PC-3 (cell line): ENCODE measurements at places on chromosomes 12 and 14. TPM values are rescaled to one million over a fixed set of nuclear protein-coding genes. Genes with fewer than 3 reads are reported as not detected.
A peak's percentile ranks its signal among the peaks of the same experiment; 100 is the strongest.

Gene TPH2
- not detected in 2 replicates for total RNA-seq

Gene TSHR
- not detected in 2 replicates for total RNA-seq

Gene MGP
- 0.22 and 2.1 TPM in 2 replicates for total RNA-seq

Gene PRH1
- total RNA-seq: 5.7 and 9.5 TPM in 2 replicates

Gene STYK1
- total RNA-seq: 4.3 and 8.6 TPM in 2 replicates

Gene EID3
- total RNA-seq: 9.8 and 12.0 TPM in 2 replicates

Gene CACNA1C
- not detected in 2 replicates for total RNA-seq

Gene ACVRL1
- 0.40 TPM in 1 of 2 replicates, not detected in the other for total RNA-seq

Gene LBHD2
- total RNA-seq: not detected in 2 replicates

Gene CDCA3
- total RNA-seq: 52.1 and 92.0 TPM in 2 replicates

Gene SCFD1
- total RNA-seq: 53.0 and 72.3 TPM in 2 replicates

Gene TAS2R19
- total RNA-seq: not detected in 2 replicates

Gene HRK
- 0.33 and 0.58 TPM in 2 replicates for total RNA-seq

Gene ACSM4
- total RNA-seq: not detected in 2 replicates

Gene DDIT3
- 27.4 and 33.1 TPM in 2 replicates for total RNA-seq

DNA sequence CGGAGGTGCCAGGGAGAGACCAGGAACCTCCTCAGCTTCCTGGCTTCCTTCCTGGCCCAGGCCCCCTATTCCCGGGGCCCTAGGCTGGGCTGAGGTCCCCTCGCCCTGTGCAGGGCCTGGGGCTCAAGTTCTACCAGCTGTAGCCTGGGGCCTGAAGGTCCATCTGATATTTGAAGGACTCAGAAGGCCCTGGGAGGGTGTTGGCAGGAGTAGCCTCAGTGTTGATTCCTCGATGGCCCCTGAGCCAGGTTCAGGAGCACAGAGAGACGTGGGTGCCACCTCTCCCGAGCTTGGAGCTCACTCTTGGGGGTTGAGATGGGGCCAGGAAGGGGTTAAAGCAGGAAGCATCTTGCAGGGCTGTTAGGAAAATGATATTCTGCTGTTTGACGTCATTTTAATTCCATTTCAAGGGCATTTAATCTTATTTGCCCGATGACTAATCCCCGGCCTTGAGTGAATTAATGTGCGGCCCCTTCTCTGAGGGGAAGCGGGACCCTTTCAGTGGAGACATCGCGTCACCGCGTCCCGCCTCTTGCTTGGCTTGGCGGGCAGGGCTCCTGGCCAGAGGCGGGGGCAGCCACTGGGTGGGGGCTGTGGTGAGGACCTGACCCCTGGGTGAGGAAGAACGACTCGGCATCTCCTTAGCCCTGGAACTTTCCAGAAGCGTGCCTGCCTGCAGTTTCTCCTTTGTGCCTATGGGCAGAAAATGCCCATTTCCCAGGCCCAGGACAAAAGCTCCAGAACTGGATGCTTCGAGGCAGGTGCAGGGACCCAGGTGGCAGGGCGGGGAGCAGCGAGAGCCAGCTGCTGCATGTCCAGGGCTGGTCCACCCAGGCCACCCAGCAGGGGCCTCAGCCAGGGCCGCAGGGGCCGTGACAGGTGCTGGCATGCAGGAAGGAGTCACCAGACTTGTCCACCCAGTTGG, 158.3 kb downstream of the KIF26A start:
- no peak for DNase-seq

- no peak for DNase-seq
These were observed 611.8 kb downstream of the ETNK1 start for GRCh38 chr12:23236811-23237210.

- peak; percentile 13 for DNase-seq
These were observed 10.3 kb upstream of the ERP27 start for GRCh38 chr12:14948672-14949071.

- DNase-seq: no peak
These were observed 253.3 kb upstream of the DIO2 start for GRCh38 chr14:80464531-80465149.

GRCh38 chr14:106778986-106779385, 1252.6 kb downstream of the TMEM121 start:
- DNase-seq: no peak

- no peak for DNase-seq
These were observed 45.9 kb upstream of the BDKRB2 start for GRCh38 chr14:96158735-96159134.

GRCh38 chr14:70641548-70642302, at the start of gene TTC9:
TTC9 (plus strand) TSS chr14:70641916; CDS start chr14:70642130, 214 bp downstream.
- peak; percentile 8 for DNase-seq

- DNase-seq: peak; percentile 97
These were observed 5.6 kb downstream of the TNFRSF1A start for GRCh38 chr12:6336079-6336888.

DNA sequence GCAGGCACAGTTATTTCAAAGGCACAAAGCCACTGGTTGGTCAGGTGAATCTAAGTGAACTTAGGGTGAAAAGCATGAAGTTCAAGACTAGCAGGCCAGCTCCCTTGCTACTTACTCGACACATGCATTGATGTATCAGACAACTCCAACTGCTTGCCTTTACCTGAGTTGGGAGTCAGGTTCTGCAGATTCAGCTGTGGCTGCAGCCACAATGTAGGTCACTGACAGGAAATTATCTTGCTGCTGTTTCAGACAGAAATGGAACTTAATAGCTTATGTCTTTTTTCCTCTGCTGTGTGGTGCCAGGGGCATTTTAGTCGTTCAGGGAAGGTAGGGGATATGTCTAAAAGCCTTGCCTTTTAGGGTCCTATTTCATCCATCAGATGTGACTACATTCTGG, 125.6 kb upstream of the RPH3A start:
- DNase-seq: no peak

GRCh38 chr12:9948606-9949296, 16.6 kb upstream of the CLEC2A start:
- DNase-seq: no peak

GRCh38 chr14:104357689-104358527, 219.5 kb downstream of the KIF26A start:
- no peak for DNase-seq

DNA sequence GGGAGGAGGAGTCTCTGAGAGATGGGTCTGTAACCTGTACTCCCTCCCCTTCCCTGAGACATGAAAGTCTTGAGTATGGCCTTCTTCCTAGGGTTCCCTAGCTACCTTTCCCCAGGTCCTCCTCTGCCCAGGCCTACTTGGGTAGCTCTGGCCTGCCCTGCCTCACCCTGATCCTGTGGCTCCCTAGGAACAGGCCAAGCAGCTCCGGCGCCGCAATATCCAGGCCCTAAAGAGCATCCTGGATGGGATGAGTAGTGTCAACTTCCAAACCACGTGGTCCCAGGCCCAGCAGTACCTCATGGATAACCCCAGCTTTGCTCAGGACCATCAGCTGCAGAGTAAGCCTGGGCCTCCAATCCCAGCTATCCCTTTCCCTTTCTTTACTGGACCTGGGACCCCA, 12.3 kb downstream of the PRPF40B start:
- no peak for DNase-seq

- no peak for DNase-seq
These were observed 84.1 kb downstream of the PPP1R12A start for GRCh38 chr12:79850610-79851299.

- DNase-seq: peak; percentile 91
These were observed 46.7 kb downstream of the BHLHE41 start for GRCh38 chr12:26077915-26078702.

GRCh38 chr14:83297361-83297760, 1763.7 kb upstream of the SEL1L start:
- no peak for DNase-seq

GRCh38 chr12:20490213-20490612, 121.9 kb downstream of the PDE3A start:
- no peak for DNase-seq

GRCh38 chr12:81539279-81539678, 219.9 kb downstream of the PPFIA2 start:
- DNase-seq: no peak

- DNase-seq: no peak
These were observed 55.9 kb downstream of the FERMT2 start for GRCh38 chr14:52895000-52895399.

DNA sequence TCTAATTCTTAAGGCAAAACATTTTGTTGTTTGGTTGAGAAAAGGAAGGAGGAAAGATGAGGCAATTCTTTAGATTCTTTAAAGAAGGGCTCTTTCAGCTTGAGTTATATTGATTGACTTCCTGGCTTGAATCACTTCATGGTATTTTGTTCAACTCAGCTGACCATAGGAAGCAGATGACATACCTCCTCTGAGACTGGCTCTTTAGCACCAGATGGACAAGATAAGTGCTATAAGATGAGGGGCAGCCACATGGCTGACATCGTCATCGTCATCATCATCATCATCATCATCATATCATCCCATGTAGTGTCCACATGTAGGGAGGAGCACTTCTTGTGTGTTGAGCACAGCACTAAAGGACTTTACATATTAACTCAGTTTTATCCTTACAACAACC, 81.3 kb downstream of the SSPN start:
- peak; percentile 35 for DNase-seq

GRCh38 chr12:94525951-94526350, 66.3 kb upstream of the CEP83 start:
- no peak for DNase-seq

GRCh38 chr14:70955543-70956480, 48.6 kb downstream of the PCNX1 start:
- peak; percentile 44 for DNase-seq

DNA sequence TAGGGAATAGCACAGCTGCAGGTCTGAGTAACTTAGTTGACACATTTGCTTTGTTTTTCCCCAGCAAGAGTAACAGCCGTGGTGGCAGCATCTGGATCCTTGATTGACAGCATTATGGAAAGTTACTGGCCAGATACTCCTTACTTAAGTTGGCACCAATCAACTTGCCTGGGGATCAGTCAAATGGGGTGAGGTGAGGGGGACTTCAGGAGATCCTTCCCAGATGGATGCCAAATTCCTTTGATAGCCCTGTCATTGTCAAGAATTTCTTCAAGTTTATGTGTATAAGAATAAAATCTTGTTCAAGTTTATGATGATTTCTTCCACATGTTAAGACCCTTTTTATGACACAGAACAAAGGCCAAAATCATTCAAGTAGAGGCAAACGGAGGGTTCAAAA, 618.4 kb downstream of the SLC6A15 start:
- no peak for DNase-seq

DNA sequence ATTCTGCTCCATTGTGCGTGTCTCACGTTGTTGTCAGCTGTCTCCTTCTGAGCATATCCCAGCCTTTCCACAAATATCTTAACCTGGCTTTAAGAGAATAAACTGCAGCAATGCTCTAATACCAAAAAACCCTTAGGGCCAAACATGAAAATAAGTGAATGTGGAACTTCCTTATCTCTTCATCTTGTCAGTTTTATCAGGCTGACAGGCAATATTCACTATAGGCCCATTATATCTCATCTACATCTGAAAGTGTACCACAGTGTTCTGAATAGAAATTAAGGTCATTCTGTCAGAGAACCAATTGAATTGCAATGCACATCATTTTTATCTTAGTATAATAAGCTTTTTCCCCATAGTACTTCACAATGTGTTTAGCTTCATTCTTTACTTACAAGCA, 933.1 kb upstream of the FBXO33 start:
- DNase-seq: no peak

- no peak for DNase-seq
These were observed 168.2 kb downstream of the EPS8 start for GRCh38 chr12:15620741-15621539.

DNA sequence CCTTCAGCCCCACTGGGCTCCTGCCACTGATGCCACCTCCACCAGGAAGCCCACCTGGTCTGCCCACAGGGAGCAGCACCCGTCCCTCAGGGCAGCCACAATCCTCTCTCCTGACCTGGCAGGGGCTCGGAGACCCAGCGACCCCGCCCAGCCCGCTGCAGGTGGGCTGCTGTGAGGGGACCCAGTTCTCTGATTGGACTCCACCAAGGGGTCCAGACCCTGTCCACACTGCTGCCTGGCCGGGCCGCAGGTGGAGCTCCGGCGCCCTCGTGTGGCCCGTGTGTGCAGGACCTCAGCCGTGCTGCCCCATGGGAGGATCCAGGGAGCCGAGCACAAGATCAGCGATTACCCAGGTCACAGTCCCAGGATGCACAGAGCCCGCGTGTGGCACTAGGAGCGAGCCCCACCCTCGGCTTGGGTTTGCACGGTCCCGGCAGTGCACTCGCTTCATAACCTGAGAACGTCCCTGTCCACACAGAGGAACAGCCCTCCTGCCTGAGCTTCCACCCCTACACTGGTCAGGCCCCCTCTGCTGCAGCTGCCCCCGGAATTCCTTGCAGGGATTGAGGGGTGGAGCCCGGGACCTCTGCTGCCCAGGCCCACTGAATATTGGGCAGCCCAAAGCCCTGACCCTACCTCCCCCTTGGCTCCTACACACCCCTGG, 35.4 kb upstream of the TMEM179 start:
- DNase-seq: peak; percentile 73

- no peak for DNase-seq
These were observed 519.8 kb upstream of the FLRT2 start for GRCh38 chr14:85010186-85010585.

- no peak for DNase-seq
These were observed 251.5 kb downstream of the FOXN3 start for GRCh38 chr14:89165189-89166181.
